RPMI7951 (cell line): ENCODE measurements at places on chromosomes 6 and 20. TPM values are rescaled to one million over a fixed set of nuclear protein-coding genes. Genes with fewer than 3 reads are reported as not detected.
A peak's percentile ranks its signal among the peaks of the same experiment; 100 is the strongest.

The KCNK5 gene
- 0.10 and 0.12 TPM in 2 replicates for total RNA-seq

The ADRM1 gene
- total RNA-seq, result 215 and 229 TPM in 2 replicates

The SEC63 gene
- total RNA-seq, result 9.6 and 19.8 TPM in 2 replicates

- no peak for DNase-seq
Measured at GRCh38 chr6:6566766-6567165, 21.8 kb upstream of the LY86 start.

DNA sequence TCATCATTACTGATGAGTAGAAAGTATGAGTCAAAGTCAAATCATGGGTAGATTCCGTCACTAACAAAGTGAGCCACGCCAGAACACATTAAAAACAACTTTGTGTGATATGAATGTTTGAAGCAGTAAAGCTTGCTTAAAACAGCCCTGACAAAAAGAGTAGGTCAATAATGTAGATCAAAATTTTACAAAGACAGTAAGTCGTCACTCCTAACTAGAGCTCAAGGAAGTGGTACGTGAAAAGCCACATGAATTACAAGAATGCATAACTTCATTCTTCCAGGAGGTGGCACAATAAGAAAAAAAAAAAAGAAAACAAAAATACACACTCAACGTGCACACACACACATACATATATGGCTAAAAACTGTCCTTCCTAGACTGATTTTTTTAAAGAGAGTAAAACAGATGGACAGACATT lies 69.9 kb downstream of the HACE1 start:
- DNase-seq, result peak; percentile 69

GRCh38 chr6:5151955-5152401 lies 66.8 kb downstream of the PPP1R3G start:
- peak; percentile 37 for DNase-seq

DNA sequence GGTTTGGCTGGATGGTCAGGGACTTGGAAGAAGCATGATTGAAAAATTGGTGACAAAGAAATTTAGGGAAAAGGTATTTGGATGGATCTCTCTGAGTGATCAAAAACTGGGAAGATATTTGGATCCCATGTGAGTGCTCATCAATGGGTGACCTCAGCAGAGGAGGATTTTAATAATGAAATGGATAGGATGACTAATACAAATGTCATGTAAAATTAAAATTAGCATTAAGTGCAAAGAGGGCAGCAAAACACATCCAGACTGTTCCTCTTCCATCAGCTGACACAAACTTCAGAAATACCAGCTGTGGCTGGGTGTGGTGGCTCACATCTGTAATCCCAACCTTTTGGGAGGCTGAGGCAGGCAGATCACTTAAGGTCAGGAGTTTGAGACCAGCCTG lies 151.7 kb downstream of the THBS2 start:
- DNase-seq, result peak; percentile 63
